Dermis blood vessel endothelial cell (primary cell): ENCODE measurements at places on chromosomes 5 and 9.

GRCh38 chr5:122581629-122582028, 193.3 kb upstream of the SNX2 start:
- no peak for DNase-seq

- DNase-seq = peak; percentile 65
Measured at GRCh38 chr5:140317859-140318258, 15.0 kb upstream of the PFDN1 start.

DNA sequence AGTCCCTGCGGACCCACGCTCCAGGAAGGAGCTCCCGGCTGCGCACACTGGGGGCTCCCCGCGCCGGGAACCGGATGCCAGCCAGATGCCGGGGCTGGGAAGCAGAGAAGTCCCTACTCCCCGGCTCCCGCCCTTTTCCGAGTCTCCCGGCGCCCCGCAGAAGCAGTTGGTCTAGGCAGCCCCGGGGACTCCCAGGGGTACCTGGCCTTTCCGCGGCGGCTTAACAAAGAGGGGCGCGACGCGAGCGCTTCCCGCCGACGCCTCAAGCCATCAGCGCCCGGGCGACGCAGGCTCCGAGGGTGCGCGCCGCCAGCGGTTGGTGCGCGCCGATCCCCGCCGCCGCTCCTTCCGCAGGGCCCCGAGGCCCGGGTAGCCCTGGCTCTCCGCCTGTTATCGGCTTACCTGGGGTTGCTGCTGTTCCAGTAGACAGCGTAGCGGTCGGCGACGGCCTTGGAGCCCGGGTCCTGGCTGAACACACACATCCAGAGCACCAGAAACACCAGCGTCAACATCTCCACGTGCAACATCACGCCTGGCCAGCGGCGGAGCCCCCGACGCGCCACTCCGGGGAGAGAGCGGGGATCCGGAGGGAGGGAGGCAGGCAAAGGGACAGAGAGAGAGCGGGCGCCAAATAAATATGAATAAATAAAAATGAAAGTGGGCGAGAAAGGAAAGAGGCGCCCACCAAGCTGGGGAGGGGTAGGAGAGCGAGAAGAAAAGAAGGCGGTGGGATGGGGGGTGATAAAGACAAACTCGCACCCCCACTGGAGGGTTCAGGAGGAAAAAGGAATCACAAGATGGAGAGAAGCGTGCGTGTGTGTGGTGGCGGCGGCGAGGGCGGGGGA, 428 bp downstream of the EFNA5 start:
- DNase-seq = peak; percentile 57

DNA sequence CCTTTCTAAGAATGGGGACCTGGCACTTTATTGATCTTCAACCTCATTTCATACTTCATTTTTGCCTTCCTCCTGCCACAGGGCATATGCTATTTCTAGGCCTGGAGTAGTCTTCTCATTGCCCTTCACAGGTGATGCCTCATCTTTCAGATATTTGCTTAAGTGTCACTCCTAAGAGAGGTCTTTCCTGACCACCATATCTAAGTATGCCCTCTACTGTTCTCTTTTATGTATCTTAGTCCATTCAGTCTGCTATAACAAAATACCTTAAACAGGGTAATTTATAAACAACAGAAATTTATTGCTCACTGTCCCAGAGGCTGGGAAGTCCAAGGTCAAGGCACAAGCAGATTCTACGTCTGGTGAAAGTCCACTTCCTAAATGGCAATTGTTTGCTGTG, 99.1 kb downstream of the ADAMTS6 start:
- no peak for DNase-seq

GRCh38 chr5:159051421-159052282, 48.1 kb downstream of the EBF1 start:
- peak; percentile 53 for DNase-seq

GRCh38 chr5:167792514-167792913, 498.9 kb upstream of the WWC1 start:
- no peak for DNase-seq

- no peak for DNase-seq
Measured at GRCh38 chr5:17150531-17150930, 66.9 kb upstream of the BASP1 start.

DNA sequence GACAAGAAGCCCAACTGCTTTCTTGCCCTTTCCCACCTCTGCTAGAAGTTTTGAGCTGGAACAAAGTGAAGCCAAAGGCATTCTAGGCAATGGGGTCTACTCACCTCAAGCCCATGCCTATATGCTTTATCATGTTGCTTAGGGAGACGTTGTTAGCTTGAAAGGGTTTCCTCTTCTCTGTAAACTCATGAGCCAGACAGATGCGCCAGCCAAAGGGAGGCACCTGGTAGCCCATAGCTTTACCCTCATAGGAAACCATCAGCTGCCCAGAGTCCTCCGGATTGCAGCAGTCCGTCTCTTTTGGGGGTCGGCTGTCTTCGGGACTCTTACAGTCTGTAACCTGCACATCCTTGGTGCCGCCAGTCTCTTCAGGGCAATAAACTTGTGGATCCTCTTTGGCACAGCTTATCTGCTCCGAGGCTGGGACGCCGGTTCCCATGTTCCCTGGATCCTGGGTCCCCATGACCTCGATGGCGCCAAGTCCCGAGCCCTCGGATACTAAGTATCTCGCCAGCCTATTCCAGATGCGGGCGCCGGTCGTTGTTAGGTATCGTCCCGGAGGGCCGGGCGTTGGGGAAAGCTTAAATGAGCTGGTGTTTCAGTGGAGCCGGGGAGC, 678 bp downstream of the GBA2 start:
- DNase-seq = peak; percentile 42

DNA sequence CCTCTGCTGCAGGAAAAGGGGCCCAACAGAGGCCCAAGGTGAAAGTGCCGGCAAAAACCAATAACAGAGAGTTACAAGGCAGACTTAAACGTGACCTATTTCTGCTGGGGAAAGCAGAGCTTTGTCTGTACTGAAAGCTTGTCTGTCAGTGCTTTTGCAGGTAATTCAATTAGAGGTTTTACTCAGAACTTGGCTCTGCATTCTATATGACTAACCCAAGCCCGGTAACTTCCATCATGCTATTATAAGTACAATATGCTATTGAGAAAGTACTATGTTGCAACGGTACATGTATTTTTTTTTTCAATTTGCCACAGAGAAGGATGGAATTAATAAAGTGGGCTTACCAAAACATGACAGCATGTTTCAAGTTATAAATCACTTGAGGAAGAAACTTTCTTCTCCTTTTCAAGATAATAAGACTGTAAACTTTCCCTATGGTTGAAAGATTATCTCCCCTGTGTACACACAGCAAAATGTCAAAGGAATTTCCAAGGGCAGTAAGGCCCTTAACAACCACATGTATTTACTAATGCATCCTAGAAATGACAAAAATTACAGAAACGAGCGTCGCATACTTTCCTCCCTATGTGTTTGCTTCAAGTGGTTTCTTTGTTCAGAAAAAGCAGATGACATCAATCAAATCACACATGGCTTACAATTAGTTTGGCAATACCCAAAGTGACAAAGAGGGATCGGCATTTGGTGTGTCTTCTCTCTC, 282.4 kb downstream of the EFNA5 start:
- DNase-seq = peak; percentile 59

GRCh38 chr5:103260951-103261350, 2.4 kb downstream of the MACIR start:
- no peak for DNase-seq

- DNase-seq = no peak
Measured at GRCh38 chr5:143281226-143281625, 122.3 kb downstream of the NR3C1 start.

DNA sequence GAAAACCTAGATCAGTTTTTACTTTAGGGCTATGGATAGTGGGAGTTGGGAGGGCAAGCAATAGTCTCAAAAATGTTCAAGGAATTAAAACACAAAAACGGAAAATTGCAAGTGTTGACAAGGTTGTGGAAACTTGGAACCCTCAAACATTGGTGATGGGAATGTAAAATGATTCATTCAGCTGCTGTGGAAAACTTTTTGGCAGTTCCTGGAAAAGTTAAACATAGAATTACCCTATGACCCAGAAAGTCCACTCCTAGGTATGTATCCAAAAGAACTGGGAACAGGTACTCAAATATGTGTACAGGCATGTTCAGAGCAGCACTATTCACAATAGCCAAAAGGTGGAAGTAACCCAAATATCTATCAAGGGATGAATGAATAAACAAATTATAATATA, 1.2 kb upstream of the MSANTD3 start:
- DNase-seq = no peak
